Astrocyte (in vitro differentiated cells and primary cell): ENCODE measurements at places on chromosomes 16 and 17. TPM values are rescaled to one million over a fixed set of nuclear protein-coding genes. Genes with fewer than 3 reads are reported as not detected.

- no peak for DNase-seq
These were observed 5.0 kb downstream of the SLC6A2 start for GRCh38 chr16:55660828-55661227.

DNA sequence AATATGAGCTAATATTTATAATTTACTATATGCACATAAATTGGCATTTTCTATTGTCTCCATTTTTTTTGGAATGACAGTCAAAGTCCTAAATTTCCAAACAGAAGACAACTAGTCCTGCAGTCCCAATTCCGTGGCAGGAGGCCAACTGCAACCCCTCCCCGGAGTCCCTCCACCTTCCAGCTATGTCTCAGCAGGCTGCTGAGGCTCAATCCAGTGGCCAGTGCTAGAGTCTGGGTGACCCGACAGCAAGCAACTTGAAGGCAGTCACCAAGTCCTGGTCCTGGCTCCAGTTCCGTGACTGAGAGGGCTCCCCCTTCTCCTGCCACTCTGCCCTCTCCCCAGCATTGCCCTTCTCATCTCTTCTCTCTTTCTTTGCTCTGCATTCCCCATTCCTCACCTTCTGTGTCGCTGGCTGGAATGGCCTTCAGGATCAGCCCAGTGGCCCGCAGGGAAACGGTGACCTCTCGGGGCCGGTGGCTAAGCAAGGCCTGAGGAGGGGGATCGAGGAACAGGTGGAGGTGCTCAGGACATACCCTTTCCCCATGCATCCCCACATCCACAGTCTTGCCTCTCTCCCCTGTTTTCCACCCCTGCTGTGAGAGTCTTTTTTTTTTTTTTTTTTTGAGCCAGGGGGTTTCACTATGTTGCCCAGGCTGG lies 22.4 kb upstream of the MFSD6L start:
- DNase-seq = no peak

GRCh38 chr16:47481698-47482374 lies 20.7 kb downstream of the PHKB start:
- DNase-seq = no peak

CYTH1 gene
- total RNA-seq = 22.4 and 25.0 TPM in 2 replicates

MYH2 gene
- 0.02 TPM in 1 of 2 replicates, not detected in the other for total RNA-seq

GRCh38 chr17:80891397-80892018 lies 100.1 kb upstream of the CHMP6 start:
- DNase-seq = peak; percentile 98

- no peak for DNase-seq
These were observed 5.9 kb downstream of the ZNF646 start for GRCh38 chr16:31080035-31080629.

DNA sequence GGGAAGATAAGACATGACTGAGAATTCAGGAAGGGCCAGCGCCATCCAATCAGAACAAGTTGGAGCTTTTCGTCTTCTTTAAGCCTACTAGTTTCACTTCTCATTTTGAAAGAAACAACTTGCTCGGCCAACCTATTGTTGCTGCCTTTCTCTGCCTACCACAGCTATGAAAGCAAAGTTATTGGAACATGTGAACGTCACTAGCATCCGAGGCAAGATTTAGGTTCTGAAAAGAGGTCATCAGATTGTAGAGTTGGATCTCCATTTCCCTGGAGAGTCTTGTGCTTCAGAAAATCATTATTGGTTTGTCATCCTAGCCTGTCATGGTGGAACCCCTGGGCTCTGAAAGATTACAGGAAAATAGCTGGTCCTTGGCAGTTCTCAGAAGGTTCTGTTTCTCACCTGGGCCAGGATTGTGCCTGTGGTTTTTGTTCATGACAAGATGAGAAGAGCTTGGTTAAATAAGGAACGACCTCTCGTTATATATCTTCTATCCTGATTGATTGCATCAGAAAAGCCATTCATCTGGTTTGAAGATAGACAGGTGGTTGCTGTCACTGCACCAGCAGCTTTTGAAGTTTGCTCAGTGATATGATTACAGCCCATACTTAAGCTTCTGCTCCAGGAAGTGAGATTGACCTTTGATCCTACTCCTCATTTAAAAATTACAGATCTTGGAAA lies 25.3 kb downstream of the CDH13 start:
- no peak for DNase-seq

DNA sequence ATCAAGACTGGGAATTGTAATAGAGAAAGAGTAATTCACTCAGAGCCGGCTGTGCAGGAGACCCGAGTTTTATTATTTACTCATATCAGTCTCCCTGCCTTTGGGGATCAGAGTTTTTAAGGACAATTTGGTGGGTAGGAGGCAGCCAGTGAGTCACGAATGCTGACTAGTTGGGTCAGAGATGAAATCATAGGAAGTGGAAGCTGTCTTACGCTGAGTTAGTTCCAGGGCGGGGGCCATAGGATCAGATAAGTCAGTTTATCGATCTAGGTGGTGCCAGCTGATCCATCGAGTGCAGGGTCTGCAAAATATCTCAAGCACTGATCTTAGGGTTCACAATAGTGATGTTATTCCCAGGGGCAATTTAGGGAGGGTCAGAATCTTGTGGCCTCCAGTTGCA lies 20.2 kb upstream of the GUCY2D start:
- peak; percentile 69 for DNase-seq

DNA sequence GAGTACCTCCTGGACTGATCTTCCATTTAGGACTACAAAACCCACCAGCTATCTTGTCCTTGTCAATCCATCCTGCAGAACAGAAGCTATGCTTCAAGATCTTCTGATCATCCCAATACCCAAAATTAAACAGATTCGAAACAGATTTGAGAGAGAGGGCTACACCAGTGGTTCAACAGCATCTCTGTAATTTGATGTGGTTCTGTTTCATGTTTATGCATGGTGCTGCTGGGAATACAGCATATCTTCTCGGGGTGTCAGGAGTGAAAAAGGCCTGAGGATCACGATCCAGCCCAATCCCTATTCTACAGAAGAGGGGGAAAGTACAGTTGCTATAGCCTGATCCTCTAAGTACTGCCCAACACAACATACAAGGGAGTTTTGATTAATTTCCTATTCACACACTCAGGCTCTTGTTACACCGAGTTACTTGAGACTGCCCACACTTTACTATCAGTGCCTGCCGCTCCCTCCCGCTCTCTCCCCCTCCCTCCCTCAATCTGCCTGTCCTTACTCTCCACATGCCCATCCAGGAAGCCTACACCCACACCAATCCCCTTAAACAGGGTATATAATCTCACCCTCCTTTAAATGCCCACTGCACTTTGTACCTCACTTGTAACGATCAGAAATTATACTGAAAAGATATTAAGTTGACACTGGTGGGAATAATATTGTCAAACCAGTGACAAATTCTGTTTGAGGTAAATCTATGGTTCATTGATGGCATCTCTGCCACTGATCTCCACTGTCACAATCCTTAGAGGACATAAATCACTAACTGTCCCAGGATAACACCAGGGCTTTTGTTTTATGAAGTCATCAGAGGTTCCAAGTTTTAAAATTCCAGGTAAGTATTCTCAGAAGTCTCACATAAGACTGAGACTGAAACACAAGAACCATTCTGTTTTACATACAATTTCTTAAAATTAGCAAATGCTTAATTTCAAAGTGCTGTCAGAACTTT lies 89.3 kb upstream of the PLEKHM1 start:
- DNase-seq = no peak

PGS1 gene
- 31.3 and 32.0 TPM in 2 replicates for total RNA-seq

DNA sequence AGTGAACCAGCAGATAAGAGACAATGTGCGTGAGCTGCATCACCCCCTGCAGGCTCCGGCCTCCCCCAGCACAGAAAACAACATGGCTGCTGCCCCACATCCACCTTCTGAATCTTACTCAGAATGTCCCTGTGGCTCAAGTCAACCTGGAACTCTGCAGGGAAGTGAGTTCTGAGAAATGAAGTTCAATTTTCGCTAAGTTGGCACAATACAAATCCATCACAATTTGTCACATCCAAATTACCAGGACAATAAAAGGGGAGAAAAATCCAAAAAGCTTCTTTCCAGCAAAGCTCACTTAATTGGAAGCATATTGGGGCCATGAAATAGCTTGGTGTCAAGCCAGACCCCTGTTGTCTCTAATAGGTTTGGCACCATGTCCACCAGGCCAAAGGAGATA lies 38.1 kb downstream of the CLEC19A start:
- no peak for DNase-seq

DNA sequence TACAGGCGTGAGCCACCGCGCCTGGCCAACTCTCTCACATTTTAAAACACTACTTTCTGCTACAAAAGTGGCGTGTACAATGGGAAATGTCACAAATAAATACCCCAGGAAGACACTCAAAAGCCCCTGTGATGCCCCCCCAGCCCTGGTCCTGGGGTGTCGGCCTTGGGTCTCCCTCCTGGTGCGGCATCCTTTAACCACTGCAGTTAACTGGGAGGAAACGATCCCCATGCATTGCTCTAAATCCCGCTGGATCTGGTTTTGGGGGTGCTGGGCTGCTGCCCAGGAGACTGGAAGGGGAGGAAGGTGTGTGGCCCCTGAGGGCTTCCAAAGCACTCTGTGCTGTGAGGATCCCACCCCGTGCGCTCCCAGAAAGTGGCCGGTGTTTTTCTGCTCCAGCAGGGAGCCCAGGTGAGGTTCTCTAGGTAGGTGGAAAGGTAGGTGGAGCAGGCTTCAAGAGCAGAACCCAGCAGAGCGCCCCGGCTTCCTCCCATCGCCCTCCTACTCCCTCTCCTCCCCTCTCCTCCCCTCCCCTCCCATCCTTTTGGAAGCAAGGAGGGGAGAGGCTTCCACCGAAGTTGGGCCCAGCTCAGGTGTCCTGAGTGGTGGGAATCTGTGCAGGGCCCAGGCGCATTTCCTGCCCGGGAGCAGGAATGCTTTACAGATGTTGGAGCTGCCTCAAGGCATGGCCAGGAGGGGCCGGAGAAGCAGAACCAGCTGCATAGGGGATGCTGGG lies 363.3 kb downstream of the SEC14L1 start:
- no peak for DNase-seq

TBX2 gene
- 0.50 and 0.53 TPM in 2 replicates for total RNA-seq

DNA sequence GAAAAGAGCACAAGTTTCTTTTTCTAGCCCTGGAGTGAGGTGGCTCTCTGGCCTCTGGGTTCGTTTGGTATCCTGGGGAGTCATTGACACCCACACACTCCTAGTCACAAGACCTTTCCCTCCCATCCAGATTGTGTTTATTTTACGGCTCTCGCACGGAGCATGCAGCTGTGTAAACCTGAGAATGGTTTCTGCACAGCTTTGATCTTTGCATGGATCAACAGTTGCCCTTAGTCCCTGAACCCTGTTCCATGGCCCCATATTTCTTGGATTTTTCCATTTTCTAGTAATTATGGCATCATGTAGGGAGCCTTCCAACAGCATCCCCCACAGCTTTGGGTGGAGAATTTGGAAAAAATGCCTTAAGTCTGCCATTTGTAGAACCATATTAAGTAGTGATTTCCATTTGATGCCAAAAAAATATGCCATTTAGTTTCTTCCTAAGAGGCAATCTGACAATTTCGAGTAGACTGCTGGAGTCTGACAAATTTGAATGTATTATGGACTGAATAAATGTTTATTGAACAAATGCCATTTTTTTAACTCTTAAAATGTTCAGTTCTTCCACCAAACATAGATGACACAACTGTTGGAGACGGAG lies 197.7 kb downstream of the WWOX start:
- DNase-seq = peak; percentile 3

DNA sequence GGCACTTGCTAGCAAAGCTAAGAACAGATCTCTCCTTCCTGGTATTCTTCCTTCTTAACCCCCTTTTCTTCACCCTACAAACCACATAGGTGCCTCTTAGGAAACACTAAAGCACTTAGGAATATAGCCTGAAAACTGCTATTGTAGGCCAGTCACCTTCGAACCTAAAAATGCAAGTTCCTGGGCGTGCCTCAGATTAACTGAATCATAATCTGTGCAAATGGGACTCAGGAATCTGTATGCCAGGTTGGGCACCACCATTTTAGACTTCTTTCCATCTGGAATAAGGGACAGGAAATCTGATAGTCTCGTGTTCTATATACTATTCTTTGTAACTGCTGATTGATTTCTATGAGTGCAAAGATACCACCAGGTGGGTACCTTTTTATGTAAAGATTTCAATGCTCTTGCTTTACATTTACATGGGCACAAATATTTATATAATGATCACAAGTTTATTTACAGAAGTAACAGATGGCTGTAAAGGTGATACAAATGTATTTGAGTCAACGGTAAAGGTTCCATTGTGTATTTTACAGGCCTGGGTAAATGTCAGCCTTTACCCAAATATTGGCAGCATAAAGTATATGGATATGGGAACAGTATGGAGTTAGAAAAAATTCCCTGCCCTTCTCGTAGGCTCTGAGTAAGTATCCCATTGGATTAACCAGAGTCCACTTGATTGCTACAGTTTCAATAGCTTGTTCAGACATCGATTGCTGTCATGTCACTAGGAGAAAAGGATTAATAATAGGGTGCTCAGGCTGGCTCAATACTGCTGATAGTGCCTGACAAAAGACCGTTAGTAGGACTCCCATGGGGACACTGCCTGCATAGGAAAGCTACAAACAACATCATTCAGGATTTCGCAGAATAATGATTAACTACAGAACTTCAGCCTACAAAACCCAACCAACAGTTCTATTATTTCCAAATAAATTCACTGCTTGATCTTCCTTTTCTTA lies 124.7 kb downstream of the SNX11 start:
- no peak for DNase-seq

GRCh38 chr16:19235478-19235877 lies 50.1 kb upstream of the CLEC19A start:
- DNase-seq = no peak

GRCh38 chr17:62611728-62612127 lies 15.7 kb upstream of the MRC2 start:
- DNase-seq = no peak

GRCh38 chr17:50154604-50155003 lies 4.1 kb upstream of the PPP1R9B start:
- no peak for DNase-seq

DNA sequence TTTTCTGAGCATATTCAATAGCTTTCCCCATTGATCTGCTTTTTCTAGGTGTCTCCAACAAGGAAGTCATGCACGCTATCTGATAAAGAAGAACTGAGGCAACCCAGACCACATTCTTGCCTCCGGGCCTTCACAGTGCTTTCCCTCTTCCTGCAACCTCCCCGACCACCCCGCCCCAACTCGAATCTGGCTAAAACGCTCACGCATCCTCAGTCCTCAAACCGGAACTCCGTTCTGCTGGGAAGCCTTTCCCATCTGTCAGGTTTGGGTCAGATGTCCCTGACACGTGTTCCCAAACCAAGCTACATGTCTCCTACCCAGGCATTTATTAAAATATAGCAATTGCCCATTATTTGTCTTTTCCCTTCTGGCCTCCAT lies 112.7 kb downstream of the VPS53 start:
- DNase-seq = no peak
